ENCODE measurements at places on chromosomes 16 and 17.

- peaks cover 34% of the 10 kb centered on the region for H3K4me1 ChIP-seq
- DNase-seq: peak; percentile 98
- H3K27ac ChIP-seq: peak overlapping the region; percentile 96
- H3K4me3 ChIP-seq: peak overlapping the region; percentile 88
- no peaks in the 10 kb centered on the region for H3K27me3 ChIP-seq
These were observed 8.3 kb downstream of the MNT start for GRCh38 chr17:2392252-2393173.

GRCh38 chr16:47644166-47644565 is 183.0 kb downstream of the PHKB start:
- DNase-seq: no peak
- H3K4me1 ChIP-seq: peaks cover 10% of the 10 kb centered on the region
- H3K27me3 ChIP-seq: no peaks in the 10 kb centered on the region
- peaks cover 8% of the 10 kb centered on the region for H3K36me3 ChIP-seq
- no peak overlapping the region for H3K4me3 ChIP-seq

DNA sequence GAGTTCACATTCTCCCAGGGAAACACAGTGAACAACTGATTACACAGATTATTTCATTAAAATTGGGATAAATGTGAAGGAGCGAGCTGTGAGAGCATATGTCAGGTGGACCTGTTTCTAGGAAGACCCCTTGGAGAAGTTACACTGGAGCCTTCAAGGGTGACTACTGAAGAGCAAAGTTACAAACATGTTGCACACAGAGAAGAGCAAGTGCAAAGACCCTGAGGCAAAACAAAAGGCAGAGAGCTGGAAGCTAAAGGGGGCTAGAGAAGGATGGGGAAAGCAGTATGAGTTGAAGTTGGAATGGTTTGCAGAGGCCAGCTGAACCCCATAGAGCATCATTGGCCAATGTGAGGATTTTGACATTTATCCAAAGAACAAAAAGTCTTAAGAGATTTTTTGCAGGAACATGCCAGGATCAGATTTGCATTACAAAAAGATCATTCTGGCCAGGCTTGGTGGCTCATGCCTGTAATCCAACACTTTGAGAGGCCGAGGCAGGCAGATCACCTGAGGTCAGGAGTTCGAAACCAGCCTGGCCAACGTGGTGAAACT is 14.1 kb downstream of the PDZD9 start:
- peaks cover 22% of the 10 kb centered on the region for H3K36me3 ChIP-seq
- peaks cover 12% of the 10 kb centered on the region for H3K4me1 ChIP-seq
- no peak overlapping the region for H3K27ac ChIP-seq
- no peak overlapping the region for H3K4me3 ChIP-seq
- DNase-seq: no peak

DNA sequence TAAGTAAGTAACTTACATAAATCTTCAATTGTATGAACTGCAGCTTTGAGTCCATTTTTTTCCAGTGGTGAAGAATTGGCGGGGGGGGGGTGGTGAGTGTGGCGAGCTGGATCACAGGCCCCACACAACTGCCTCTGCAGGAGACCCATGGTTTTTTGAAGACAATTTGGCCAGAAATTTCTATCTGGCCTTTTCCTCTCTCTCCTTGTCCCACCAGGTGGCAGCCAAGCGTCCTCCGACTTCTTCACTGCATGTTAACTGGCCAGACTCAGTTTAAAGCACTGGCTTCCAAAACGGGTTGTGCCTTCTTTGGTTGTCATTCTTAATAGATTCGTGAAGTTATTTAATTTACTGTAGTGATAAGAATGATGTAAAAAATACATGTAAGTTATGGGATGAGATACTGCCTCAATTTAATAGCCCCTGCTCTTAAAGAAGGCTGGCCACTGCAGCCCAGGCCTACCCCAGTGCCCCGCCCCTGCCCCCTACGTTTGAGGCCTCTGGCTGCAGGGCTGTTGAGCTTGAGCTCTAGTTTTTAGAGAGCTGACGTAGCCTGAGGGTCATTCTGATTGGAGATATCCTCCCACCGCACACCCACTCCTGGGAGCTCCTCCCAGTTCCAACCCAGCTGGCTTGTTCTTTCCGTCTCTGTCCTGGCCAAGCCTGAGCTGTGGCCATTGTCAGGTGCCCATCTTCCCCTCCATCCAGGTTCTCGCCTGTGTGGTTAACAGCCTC is 36.4 kb downstream of the AKAP1 start:
- no peaks in the 10 kb centered on the region for H3K27me3 ChIP-seq
- no peaks in the 10 kb centered on the region for H3K4me1 ChIP-seq
- H3K4me3 ChIP-seq: no peak overlapping the region

GRCh38 chr17:27293359-27293897 is 486 bp upstream of the WSB1 start:
- H3K4me1 ChIP-seq: peaks cover 34% of the 10 kb centered on the region
- peak overlapping the region; percentile 97 for H3K4me3 ChIP-seq
- H3K27ac ChIP-seq: peak overlapping the region; percentile 98
- H3K27me3 ChIP-seq: no peaks in the 10 kb centered on the region
- DNase-seq: peak; percentile 1

- no peaks in the 10 kb centered on the region for H3K4me1 ChIP-seq
- no peak overlapping the region for H3K27ac ChIP-seq
- H3K4me3 ChIP-seq: no peak overlapping the region
These were observed 10.3 kb downstream of the SLC47A2 start for GRCh38 chr17:19705771-19706770.

- no peak for DNase-seq
- peak overlapping the region; percentile 88 for H3K27ac ChIP-seq
- peaks cover 2% of the 10 kb centered on the region for H3K27me3 ChIP-seq
- H3K4me1 ChIP-seq: peaks cover 64% of the 10 kb centered on the region
- H3K36me3 ChIP-seq: peaks cover 5% of the 10 kb centered on the region
These were observed 97.5 kb downstream of the RAB11FIP4 start for GRCh38 chr17:31488982-31489294.

GRCh38 chr17:82648742-82649331 is 593 bp upstream of the WDR45B start:
- H3K4me3 ChIP-seq: peak overlapping the region; percentile 62
- peak; percentile 46 for DNase-seq
- H3K27ac ChIP-seq: no peak overlapping the region

DNA sequence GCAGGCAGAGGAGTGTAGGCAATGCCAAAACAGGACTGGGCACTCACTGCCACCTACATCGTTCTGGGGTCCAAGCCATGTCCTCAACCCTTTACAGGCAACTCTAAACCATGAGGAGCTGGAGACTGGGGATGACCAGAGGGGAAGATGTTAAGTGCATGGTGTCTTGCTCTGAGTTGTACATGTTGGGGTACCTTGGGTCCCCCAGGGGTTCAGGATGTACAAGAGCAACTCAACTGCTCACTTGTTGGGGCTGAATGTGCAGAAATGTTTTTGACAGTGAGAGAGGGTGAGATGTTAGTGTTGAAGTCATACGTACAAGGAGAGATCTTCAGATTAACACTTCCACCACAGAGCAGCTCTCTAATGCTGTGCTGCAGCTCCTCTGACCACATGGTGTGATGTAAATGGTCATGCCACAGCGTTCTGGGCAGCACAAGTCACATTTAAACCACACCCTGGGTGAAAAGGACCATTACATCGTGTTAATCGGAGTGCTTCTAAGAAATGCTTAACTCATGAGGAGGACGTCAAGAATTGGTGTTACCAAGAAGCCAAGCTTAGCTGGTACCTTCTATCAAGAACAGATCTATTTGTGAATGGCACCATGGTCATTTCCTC is 2.4 kb downstream of the CCL18 start:
- peaks cover 6% of the 10 kb centered on the region for H3K27me3 ChIP-seq
- no peak overlapping the region for H3K4me3 ChIP-seq
- no peaks in the 10 kb centered on the region for H3K36me3 ChIP-seq
- DNase-seq: no peak
- H3K27ac ChIP-seq: peak overlapping the region; percentile 49
- H3K4me1 ChIP-seq: peaks cover 9% of the 10 kb centered on the region

GRCh38 chr16:11413907-11414595 is 68.8 kb downstream of the RMI2 start:
- H3K4me1 ChIP-seq: no peaks in the 10 kb centered on the region
- H3K36me3 ChIP-seq: no peaks in the 10 kb centered on the region
- no peak for DNase-seq
- peaks cover 6% of the 10 kb centered on the region for H3K27me3 ChIP-seq

- H3K27me3 ChIP-seq: peaks cover 14% of the 10 kb centered on the region
- H3K36me3 ChIP-seq: no peaks in the 10 kb centered on the region
- no peak overlapping the region for H3K4me3 ChIP-seq
- peaks cover 11% of the 10 kb centered on the region for H3K4me1 ChIP-seq
- DNase-seq: no peak
These were observed 12.1 kb downstream of the PIMREG start for GRCh38 chr17:6456321-6456720.

- peak; percentile 10 for DNase-seq
- H3K36me3 ChIP-seq: no peaks in the 10 kb centered on the region
- no peak overlapping the region for H3K27ac ChIP-seq
These were observed 154.2 kb downstream of the MRM1 start for GRCh38 chr17:36755586-36755985.

DNA sequence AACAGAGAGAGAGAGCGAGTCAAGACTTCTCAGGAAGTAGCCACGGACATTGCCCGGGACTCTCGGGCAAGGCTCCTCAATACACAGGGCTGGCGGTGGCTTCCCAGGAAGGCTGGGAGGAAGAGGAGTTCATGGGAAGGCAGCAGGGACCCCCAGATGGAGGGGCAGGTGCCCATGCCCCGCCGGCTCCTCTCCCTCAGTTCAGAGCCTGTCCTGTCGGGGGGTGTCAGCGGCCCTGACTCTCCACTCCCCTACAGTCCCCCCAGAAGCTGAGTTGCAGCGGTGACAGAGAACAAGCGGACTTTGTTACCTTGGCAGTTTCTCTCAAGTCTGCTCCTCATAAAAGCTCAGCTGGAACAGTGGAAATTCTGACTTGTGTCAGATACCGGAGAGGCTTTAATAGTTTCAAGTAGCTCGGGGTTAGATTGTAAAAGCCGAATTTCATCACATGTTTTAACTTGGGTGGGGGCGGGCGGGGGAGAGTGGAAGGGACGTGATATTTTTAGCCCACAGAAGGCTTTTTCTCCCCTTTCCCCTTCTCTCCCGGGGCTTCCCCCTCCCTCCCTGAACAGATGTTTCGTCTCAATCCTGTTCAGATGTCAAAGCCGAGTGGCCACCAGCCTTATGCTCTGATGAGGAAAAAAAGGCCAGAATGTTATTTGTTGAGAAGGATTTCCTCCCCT is 65.2 kb downstream of the NKD1 start:
- H3K4me3 ChIP-seq: no peak overlapping the region
- DNase-seq: no peak
- H3K27ac ChIP-seq: no peak overlapping the region
- no peaks in the 10 kb centered on the region for H3K27me3 ChIP-seq
- peaks cover 18% of the 10 kb centered on the region for H3K4me1 ChIP-seq

GRCh38 chr16:49850558-49851467 is 5.1 kb downstream of the ZNF423 start:
- no peak overlapping the region for H3K27ac ChIP-seq
- no peak overlapping the region for H3K4me3 ChIP-seq
- no peak for DNase-seq
- H3K4me1 ChIP-seq: no peaks in the 10 kb centered on the region
- H3K27me3 ChIP-seq: peaks cover 39% of the 10 kb centered on the region
- no peaks in the 10 kb centered on the region for H3K36me3 ChIP-seq

DNA sequence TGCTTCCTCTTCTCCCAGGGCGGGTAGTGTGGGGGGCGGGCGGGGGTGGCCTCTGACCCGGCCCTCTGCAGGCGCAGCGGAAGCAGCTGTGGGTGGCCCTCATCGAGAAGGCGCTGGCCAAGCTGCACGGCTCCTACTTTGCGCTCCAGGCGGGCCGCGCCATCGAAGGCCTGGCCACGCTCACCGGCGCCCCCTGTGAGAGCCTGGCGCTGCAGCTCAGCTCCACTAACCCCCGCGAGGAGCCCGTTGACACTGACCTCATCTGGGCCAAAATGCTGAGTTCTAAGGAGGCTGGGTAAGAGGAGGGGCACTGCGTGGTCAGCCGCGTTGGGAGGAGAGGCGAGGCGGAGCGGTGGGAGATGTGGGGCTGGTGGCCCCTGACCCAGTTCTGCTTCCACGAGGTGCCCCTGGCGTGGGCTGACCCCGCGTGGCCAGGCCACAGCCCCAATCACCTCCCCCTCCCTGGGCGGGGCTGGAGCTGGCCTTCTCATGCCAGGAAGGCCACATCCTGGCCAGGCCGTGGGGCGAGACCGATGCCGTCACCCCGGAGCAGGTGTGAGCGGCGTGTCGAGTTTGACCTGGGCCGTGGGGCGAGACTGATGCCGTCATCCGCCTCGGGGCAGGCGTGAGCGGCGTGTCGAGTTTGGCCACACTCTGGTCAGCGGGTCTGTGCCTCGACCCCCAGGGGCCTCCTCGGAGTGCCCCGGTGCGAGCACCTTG is 10.5 kb upstream of the PRR35 start:
- H3K4me3 ChIP-seq: no peak overlapping the region
- no peaks in the 10 kb centered on the region for H3K27me3 ChIP-seq
- no peaks in the 10 kb centered on the region for H3K36me3 ChIP-seq
- no peak overlapping the region for H3K27ac ChIP-seq

DNA sequence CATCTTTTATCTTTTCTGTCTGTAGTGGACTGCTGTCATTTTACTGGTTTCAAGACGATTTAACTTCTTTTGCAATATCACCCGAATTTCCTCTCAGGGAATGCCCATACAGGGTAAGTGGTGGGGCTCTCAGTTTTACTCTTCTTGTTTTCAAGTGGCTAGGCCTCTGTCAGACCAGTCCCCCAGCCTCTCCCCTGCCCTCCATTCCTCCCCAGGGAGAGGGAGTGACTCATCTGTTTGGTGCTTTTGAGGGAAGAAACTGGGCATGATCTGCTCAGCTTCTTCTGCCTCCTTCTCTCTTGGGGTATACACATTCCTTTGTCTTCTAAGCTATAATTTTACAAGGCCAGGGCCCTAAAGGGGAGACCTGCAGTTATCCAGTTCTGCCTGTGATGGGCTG is 332.0 kb downstream of the CBLN1 start:
- H3K4me1 ChIP-seq: no peaks in the 10 kb centered on the region
- no peak overlapping the region for H3K4me3 ChIP-seq
- H3K27ac ChIP-seq: no peak overlapping the region
- H3K36me3 ChIP-seq: no peaks in the 10 kb centered on the region
- no peaks in the 10 kb centered on the region for H3K27me3 ChIP-seq
- no peak for DNase-seq

GRCh38 chr16:51986717-51987116 is 560.2 kb downstream of the TOX3 start:
- no peaks in the 10 kb centered on the region for H3K36me3 ChIP-seq
- no peaks in the 10 kb centered on the region for H3K27me3 ChIP-seq
- H3K4me3 ChIP-seq: no peak overlapping the region
- H3K27ac ChIP-seq: no peak overlapping the region

GRCh38 chr16:4338125-4338582 is 13.0 kb downstream of the PAM16 start:
- H3K27me3 ChIP-seq: no peaks in the 10 kb centered on the region
- H3K4me3 ChIP-seq: no peak overlapping the region
- no peaks in the 10 kb centered on the region for H3K4me1 ChIP-seq
- no peak overlapping the region for H3K27ac ChIP-seq
- DNase-seq: no peak

DNA sequence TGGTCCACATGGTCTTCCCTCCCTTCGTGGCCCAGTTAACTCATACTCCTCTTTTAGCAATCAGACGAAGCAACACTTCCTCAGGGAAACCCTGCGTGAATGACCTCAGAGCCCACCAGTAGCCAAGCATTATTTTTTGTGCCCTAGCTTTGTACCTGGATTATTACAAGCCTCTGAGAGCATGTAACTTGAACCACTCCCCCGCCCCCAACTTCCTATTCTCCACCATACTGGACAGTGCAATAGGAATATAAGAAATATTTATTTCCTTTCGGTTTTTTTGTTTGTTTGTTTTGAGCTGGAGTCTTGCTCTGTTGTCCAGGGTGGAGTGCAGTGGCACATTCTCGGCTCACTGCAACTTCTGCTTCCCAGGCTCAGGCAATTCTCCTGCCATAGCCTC is 2.9 kb downstream of the CPPED1 start:
- H3K4me3 ChIP-seq: no peak overlapping the region
- no peaks in the 10 kb centered on the region for H3K27me3 ChIP-seq
- H3K27ac ChIP-seq: peak overlapping the region; percentile 55

All from activated T-helper 1 cell treated with anti-CD3 and anti-CD28 coated beads, Interleukin-12 subunit alpha, Interleukin-12 subunit beta, Interleukin-2, Interleukin-4 antibody, amounts not matched to agents 30 ng/mL and 10 ng/mL and 1 ng/mL, durations not matched to agents 14 hours and 24 hours and 36 hours (primary cell).